Activated CD8-positive, alpha-beta memory T cell treated with anti-CD3 and anti-CD28 coated beads for 1 hour (primary cell): ENCODE measurements at places on chromosomes 1 and 21.

- no peak for DNase-seq
Measured at GRCh38 chr1:33841494-33841893, 22.4 kb upstream of the HMGB4 start.

DNA sequence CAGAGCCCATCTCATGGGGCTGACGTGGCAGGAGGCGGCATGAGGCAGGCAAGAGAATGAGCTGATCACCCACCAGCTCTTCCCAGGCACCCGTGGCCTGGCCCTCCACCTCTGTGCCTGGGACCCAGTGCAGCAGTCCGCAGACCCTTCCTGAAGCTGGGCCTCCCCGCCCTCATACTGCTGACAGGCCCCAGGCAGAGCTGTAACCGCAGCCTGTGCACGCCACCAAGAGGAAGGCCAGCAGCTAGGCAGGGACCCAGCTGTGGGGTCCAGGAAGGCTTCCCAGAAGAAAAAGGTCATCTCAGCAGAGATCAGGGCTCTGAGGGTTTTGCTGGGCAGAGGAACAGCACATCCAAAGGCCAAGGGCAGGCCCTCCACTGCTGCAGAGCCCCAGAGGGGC, 9.8 kb upstream of the MTFR1L start:
- DNase-seq, result no peak

GRCh38 chr1:35172022-35172421, 20.9 kb downstream of the SFPQ start:
- DNase-seq, result no peak

DNA sequence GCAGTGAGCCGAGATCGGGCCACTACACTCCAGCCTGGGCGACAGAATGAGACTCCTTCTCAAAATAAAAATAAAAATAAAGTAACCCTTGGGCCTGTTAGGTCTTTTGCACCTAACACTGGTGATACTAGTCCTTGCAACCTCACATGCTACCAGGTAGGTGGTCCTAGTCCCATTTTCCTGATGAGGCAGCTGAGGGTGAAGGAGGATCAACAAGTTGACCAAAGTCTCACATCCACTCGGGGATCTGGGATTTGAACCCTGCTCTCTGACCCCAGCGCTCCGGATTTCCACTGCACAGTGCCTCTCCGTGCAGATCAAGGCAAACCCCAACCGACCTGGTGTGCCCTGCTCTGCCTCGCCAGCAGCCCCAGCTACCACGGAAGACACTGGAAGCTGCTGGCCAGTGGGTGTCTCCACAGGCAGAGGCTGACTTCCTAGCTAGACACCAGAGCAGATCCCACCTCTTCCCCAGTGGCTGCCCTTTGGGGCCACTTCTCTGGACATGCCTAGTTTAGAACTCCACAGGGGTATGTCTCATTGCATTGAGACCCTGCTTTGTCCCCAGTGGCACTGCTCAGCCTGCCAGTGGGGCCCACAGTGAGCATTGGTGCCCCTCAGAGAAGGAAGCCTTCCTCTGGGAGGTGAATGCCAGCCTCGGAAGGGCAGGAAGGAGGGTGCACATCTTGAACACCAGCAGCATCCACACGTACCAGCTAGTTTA, 27.6 kb downstream of the LDLRAP1 start:
- no peak for DNase-seq

- no peak for DNase-seq
Measured at GRCh38 chr1:232445361-232446106, 184.4 kb downstream of the SIPA1L2 start.

DNA sequence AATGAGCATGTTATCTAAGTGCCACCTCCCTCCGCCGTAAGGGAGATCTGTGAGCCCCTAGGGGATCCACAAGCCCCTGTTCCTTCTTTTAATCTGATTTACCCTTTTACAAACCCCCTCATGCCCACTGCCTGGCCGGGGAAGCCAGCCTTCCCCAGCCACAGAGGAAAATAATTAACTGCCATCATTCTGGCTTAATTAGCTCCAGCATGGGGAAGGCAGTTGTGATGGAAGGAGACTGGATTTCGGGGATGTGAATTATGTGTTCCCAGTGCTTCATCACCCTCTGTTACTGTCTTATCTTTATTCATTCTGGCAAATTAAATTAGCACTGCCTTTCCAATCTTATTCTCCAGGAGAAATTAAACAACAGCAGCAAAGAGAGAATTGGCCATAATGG, 135.8 kb downstream of the PTPRU start:
- DNase-seq, result no peak

GRCh38 chr1:33723251-33723650, 140.6 kb upstream of the HMGB4 start:
- DNase-seq, result no peak

GRCh38 chr1:59532102-59532501, 235.2 kb downstream of the FGGY start:
- no peak for DNase-seq

GRCh38 chr1:180507795-180508724, 5.7 kb upstream of the ACBD6 start:
- DNase-seq, result no peak

GRCh38 chr1:23664837-23665795, 26.5 kb upstream of the RPL11 start:
- DNase-seq, result no peak

GRCh38 chr1:55937840-55938375, 641.5 kb downstream of the PLPP3 start:
- no peak for DNase-seq

GRCh38 chr1:174828264-174828663, 171.5 kb upstream of the CACYBP start:
- no peak for DNase-seq

DNA sequence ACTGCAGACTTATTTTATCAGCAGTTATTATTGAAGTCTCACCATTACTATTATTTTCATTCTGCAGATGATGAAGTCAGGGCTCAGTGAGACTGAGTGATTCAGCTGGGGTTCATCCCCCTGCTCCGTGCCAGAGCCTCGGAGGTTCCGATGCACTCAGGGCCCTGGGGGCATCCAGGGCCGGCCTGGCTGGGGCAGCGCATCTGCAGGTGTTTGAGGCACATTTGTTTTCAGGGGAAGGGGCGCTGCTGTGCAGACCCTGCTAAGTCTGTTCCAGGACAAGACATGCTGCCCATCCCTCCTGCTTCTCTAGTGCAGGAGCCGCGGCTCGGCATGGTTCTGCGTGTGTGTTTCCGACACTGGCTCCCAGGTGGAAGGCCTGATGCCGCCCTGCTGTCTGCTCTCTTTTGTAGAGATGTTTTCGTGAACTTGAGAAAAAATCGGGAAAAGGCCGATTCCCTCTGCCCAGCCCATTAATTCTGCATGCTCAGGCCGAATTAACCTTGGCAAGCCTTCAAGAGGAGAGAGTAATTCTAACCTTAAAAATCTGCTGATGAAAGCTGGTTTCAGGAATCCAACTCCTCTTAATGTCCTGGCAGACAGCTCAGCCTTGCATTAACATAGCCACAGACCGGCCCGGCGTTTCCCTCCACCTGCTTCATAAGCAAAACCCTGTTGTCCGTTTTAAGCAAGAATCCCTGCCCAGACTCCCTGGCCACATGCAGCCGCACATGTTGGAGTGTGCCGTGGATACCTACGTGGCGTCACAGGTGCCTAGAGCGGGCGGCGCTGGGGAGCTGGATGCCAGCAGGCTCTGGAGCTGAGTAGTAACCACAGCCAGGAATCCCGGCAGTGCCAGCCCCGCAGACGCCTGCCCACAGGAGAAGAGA, 316.0 kb upstream of the VAMP3 start:
- DNase-seq, result no peak

GRCh38 chr1:246537441-246537840, 28.6 kb downstream of the TFB2M start:
- no peak for DNase-seq

DNA sequence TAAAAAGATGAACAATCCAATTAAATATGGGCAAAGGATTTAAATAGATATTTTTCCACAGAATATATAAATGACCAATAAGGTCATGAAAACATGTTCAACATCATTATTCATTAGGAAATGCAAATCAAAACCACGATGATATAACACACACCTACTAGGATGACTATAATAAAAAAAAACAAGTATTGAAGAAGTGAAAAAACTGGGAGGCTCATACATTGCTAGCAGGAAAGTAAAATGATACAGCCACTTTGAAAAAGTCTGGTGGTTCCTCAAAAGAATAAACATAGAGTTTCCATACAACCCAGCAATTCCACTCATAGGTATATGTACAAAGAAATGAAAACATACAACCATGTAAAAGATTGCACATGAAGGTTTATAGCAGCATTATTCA, 75.7 kb upstream of the RAB4A start:
- DNase-seq, result no peak

GRCh38 chr1:228098323-228098931, 4.7 kb downstream of the C1orf35 start:
- DNase-seq, result no peak

- no peak for DNase-seq
Measured at GRCh38 chr1:161946071-161946987, 77.3 kb downstream of the OLFML2B start.
